ENCODE measurements at places on chromosomes 7 and 10.

- no peak for DNase-seq
Observed at GRCh38 chr7:102030696-102031095, 213.3 kb downstream of the CUX1 start.

GRCh38 chr10:126042354-126042753 lies 146.0 kb downstream of the FANK1 start:
- DNase-seq: no peak

DNA sequence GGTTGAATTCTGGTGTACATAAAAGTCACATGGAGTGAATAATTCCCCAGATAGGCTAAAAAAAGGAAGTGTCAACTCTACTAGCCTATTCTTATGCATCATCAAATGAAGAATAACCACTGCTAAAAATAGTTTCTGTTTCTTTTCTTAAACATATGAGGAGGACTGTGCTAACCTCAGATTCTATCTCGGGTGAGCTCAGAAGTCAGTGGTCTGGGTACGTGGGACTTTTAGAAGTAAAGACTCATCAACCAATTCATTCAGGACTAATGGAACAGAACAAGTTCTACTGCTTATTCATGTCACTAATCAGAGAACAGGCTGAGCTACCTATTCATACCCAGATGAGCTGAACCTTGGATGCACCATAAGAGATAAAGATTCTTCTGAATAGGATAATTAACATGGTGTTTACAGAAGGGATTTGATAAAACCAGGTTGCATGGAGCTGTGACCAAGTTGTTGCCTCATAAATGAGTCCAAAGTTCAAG lies 9.5 kb upstream of the ASAH2 start:
- no peak for DNase-seq

- DNase-seq: no peak
Observed at GRCh38 chr7:30321882-30322192, 37.4 kb downstream of the ZNRF2 start.

DNA sequence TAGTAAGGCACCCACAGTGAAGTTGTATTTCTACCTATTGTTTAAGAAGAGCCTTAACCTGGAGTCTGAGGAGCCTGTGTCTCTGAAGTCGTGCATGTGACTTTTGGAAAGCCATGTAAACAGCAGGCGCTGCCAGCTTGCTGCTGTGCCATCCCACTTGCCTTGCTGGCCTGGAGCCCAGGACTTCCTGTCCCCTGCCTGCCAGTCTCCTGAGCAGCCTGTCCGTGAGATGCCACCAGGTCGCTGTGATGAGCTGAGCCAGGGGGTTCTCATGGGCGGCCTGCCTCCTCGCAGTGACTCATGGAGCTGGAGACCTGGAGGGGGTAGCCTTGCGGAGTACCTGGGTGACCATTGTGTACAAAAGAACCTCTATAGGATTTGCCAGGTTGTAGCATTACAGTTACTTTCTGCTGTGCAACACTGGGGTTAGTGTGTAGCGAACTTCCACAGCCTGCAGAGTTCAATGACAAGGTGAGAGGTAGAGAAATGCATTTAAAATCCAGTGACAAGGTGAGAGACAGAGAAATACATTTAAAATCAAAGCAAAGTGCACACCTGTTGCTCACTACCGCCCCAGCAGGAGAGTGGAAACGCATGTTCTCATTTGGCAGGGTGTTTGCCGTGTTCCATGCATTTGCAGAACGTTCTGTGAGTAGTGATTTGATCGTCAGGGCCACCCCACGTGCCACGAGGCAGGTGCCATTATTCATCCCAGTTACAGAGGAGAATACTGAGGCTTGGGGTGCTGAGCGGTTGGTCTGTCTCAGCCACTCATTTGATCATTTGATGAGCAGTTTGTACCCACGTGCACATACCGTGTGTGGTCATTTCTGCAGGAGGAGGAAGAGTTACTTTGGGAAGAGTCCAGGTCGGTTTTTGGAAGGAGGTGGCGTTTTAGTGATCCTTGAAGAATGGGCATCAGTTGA lies 36.6 kb upstream of the BHLHA15 start:
- no peak for DNase-seq

GRCh38 chr10:48792687-48793096 lies 108.0 kb downstream of the WDFY4 start:
- no peak for DNase-seq

DNA sequence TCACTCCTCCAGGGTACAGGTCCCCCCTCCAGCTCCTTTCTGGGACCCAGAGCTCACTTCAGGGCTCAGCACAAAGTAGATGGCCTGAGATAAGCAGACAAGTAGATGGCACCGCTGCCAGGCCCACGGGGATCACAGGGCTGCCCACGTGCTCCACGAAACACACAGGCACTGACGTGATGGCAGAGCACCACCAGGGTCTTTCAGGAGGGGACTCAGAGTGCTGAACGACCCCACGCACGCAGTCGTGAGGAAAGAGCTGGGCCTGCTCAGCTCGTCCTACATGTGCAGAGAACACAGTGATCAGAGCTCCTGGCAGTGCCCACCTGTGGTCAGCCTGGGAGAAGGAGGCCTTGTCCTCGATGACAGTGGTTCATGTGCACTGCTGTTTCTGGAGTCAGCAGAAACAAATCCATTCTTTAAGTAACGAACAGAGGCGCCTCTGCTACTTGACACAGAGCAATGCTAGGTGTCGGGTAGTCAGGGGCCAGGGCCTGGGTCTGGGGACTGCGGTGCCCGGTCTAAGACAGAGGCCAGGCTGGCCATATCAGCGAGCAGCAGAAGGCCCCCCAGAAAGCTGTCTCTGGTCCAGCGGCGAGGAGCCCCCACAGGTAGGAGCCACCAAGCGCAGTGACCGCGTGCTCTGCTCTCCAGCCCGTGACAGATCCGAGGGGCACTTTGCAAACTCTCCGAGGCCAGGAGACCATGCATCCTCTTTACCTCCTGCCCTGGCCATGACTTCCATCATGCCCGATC lies 129.8 kb upstream of the FAM20C start:
- no peak for DNase-seq

DNA sequence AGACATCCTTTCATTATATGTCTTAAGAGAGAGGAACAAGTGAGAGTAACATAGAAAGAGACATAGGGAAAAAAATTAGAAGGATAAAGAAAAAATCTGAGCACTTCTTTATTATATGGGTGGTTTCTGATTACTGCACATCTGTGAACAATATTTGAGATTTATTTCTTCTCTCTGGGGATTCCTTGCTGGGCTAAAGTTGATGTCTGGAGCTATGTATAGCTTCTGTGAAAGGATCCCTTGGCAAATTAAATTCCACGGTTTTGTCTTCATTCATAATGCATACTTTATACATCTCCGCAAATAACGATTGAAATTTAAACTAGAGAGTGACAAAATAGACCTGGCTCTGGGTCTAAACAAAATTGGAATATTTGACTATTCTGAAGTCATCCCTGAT lies 232.2 kb upstream of the CTBP2 start:
- no peak for DNase-seq

- DNase-seq: no peak
Observed at GRCh38 chr10:71980181-71981014, 16.2 kb downstream of the CHST3 start.

GRCh38 chr10:86599729-86600128 lies 54.6 kb upstream of the OPN4 start:
- no peak for DNase-seq

DNA sequence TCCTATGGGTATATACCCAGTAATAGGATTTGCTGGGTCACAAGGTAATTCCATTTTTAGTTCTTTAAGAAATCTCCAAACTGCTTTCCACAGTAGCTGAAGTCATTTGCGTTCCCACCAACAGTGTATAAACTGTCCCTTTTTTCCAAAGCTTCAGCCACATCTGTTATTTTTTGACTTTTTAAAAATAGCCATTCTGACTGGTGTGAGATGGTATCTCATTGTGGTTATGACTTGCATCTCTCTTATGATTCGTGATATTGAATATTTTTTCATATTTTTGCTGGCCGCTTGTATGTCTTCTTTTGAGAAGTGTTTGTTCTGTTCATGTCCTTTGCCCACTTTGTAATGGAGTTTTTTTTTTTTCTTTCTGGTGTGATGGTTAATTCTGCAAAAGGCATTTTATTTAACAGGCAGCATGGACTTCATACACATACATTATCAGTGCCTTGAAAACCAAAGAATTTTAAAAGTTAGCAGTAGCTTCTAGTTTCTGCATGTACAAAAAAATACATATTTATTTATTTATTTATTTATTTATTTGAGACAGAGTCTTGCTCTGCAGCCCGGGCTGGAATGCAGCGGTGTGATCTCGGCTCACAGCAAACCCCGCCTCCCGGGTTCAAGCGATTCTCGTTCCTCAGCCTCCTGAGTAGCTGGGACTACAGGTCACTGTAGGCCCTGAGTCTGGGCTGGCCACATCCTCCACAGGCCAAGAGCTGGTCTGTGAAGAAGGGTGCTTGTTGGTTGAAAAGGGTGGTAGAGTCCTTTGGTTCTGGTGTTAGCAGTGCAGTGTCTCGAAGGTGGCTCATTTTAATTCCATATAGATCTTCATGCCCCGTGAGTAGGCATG lies 32.3 kb downstream of the AGR3 start:
- DNase-seq: no peak

GRCh38 chr7:43856316-43856715 lies 13.0 kb downstream of the MRPS24 start:
- no peak for DNase-seq

GRCh38 chr10:50310560-50311174 lies 59.4 kb upstream of the ASAH2 start:
- DNase-seq: no peak

DNA sequence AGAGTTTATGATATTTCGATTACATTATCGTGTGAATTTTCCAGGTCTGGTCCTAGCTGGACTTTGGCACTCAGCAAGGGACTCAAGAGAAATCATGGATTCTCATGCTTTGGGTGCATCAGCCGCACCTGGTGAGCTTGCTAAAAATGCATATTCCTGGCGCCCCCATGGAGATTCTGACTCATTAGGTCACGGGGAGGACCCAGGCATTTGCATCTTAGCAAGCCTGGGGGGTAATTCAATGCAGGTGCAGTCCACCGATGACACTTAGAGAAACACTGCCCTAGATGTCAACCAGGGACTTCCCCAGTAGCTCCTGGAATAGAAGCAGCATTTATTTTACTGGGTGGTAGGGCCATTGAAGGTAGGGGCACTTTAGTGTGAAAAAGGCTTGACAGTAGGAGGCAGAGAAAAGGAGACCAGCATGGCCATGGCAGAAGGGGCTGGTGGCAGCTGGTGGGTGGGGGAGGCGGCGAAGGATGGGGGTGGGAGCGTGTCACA lies 29.9 kb upstream of the PDCD4 start:
- DNase-seq: no peak

- DNase-seq: no peak
Observed at GRCh38 chr10:15642095-15642494, 77.6 kb downstream of the ITGA8 start.

GRCh38 chr7:8228766-8229674 lies 32.9 kb downstream of the ICA1 start:
- DNase-seq: no peak

- no peak for DNase-seq
Observed at GRCh38 chr10:52004342-52004949, 305.1 kb upstream of the CSTF2T start.

- no peak for DNase-seq
Observed at GRCh38 chr10:100705139-100705538, 40.2 kb upstream of the PAX2 start.

DNA sequence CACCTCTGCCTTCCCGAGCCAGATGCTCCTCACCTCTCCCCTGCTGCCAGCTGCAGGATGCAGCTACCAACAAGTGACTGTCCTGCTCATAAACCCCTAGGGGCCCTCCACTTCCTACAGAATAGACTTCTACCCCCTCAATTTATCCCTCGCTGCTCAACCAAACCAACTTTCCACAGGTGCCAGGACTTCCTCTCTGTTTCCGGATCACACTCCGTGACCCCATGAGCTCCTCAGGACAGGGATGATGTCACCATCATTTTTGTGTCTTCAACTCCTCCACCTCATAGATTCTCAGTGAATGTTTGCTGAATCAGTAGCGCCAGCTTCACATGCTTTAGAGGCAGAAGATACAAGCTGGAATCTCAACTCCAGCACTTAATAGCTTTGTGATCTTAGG lies 25.8 kb upstream of the ADRB1 start:
- no peak for DNase-seq

GRCh38 chr10:124040451-124041188 lies 52.8 kb downstream of the CHST15 start:
- DNase-seq: no peak

DNA sequence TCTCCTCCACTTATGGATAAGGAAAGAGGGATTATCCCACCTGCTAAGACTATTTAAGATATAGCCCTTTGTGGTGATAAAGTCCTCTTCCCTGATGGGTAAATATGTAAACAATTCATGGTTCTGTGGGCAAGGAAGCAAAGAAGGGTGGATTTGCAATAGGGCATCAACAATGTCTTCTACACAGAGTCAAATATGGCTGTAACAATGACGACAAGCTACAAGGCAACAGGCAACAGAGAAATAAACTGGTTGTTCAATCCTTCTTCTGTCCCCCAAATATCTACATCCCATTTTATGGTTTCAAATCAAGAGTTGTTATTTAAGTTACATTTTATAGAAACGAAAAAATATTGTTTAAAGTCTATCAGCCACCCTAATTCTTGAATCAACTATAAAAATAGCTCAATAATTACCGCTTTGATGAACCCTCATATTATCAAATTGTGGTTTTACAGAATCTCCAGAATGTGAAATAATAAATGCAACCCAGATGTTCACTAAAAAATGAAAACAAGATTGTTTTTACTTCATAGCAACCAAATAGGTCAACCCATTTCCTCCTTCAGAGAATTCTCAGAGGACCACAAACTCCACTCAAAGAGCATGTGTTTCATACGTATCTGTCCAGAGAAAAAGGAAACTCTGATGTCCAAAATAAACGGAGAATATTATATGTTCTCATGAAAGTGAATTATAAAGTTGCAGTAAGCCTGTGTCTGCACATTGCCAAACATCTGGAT lies 13.8 kb downstream of the CYTH3 start:
- DNase-seq: no peak

DNA sequence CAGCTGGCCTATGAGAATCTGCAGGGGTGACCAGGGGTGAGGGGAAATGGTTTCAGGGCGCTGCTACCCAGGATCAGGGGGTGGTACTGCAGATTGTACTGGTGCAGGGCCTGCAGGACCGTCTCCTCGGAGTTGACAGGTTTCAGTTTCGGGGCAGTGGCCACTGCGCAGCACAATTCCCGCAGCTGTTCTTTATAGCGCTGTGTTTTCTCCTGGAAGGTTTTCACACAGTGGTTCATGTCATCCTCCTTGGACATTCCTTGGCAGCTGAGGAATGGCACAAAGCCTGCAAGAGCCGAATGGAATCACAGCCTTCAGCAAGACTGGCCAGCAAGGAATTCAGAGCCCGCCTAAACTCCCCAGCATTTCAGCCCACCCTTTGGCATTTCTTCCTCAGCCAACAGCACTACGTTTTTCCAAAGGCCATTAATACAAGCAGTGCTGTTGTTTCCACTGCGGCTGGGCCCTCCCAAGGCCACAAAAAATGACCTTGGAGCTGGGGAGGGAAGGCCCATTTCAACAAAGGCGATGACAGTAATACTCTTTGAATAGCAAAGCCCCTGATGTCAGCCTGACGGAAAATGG lies 44.9 kb downstream of the PNLIPRP2 start:
- no peak for DNase-seq

- DNase-seq: no peak
Observed at GRCh38 chr10:21174715-21175495, 277.8 kb upstream of the NEBL start.

- no peak for DNase-seq
Observed at GRCh38 chr10:50452603-50453002, 171.2 kb downstream of the SGMS1 start.

Data from COR-L47 (cell line).